ENCODE measurements at places on chromosomes 7 and 10.

DNA sequence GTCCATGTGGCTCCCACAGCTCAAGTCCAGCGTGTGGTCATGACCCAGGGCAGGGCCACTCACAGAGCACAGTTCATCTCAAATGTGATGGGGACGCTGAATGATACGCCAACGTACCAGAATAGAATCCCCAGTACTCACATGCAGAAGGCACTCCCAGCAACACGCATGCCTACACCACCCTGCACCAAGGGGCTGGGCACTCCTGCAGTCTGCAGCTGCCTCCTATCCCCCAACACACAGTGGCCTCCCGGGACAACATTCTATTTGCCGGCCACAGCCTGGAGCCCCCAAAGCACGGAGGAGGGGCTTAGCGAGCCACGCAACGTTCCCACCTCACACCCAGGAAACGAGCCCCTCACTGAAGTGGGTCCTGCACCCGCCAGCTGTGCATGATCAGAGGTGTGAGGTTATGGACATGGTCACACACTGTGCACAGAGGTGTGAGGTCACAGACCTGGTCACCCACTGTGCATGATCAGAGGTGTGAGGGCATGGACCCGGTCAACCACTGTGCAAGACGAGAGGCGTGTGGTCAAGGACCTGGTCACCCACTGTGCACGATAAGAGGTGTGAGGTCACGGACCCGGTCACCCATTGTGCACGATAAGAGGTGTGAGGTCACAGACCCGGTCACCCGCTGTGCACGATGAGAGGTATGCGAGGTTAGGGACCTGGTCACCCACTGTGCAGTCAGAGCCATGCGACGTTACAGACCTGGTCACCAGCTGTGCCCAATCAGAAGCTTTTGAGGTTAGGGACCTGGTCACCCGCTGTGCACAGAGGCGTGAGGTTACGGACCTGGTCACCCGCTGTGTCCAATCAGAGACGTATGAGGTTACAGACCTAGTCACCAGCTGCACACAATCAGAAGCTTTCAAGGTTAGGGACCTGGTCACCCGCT lies 182.8 kb downstream of the DIP2C start:
- DNase-seq, result no peak

DNA sequence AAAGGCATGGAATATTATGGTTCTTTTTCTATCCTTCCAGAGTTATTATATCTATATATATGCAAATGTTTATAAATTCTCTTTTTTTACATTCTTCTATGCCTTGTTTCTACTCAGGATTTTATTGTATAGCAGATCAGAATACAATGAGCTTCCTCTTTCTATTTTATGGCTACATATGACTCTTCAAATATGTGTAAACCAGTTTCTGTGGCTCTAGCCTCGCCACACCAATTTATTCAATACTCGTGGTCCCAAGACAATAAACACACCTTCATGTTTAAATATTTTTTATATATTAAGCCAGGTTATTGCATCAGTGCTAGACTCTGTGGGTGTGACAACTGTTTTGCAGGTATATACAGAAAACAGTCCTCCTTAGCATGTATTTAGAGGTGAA lies 237.5 kb upstream of the MKLN1 start:
- DNase-seq, result no peak

- DNase-seq, result peak; percentile 76
Measured at GRCh38 chr7:30740417-30741181, 11.3 kb upstream of the INMT start.

DNA sequence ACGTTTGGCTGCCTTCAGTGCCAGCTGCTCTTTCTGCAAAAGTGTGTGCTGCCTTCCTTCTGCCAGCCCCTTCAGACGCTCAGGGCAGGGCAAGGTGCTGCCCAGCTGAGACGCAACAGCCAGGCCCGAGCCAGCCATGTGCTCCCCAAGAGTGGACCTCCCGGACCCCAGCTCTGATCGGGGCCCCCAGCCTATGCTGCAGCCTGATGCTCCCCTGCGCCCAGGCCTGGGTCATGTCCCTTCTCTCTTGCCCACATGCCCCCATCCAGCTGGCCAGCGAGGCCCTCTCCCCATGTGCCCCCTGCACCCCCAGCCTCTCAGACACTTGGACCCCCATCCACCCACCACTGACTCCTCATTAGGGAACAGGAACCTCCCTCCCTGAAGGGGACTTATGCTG lies 17.8 kb downstream of the WDR86 start:
- DNase-seq, result no peak

DNA sequence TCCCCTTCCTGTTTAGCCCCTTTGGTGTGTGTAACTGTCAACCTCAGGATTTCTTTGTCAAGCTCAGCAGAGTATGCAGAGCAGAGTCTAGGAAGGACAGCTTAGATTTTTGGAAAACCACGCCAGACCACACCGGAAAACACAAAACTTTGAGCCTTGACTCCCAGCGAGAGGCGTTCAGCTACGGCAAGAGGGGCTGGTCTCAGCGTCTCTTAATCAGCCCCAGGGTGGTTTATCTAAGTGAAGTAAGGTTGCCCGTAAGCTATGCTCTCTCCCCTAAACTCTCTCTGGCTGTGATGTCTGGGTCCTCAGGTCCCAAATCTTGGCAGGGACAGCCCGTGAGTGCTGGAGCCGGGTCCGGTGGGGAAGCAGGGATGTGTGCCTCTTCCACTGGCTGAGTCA lies 230.9 kb downstream of the KLF6 start:
- DNase-seq, result no peak

GRCh38 chr10:35359873-35360272 lies 23.6 kb downstream of the CCNY start:
- DNase-seq, result no peak

DNA sequence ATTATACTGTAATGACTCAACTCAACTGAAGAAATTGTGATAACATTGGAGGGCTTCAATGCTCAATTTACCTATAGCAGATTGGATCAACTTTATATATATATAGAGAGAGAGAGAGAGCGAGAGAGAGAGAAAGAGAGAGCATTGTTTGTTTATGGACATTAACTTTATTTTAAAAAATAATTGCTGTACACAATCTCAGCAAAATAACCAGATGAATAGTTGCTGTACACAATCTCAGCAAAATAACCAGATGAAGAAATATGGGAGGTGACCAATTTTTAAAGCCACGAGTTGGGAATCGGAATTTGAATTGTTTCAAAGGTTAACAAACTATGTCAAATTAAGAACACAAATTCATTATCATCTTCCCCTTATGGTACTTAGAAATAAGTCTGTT lies 319.9 kb downstream of the NXPH1 start:
- DNase-seq, result no peak

GRCh38 chr7:155188821-155189581 lies 108.7 kb upstream of the INSIG1 start:
- DNase-seq, result no peak

DNA sequence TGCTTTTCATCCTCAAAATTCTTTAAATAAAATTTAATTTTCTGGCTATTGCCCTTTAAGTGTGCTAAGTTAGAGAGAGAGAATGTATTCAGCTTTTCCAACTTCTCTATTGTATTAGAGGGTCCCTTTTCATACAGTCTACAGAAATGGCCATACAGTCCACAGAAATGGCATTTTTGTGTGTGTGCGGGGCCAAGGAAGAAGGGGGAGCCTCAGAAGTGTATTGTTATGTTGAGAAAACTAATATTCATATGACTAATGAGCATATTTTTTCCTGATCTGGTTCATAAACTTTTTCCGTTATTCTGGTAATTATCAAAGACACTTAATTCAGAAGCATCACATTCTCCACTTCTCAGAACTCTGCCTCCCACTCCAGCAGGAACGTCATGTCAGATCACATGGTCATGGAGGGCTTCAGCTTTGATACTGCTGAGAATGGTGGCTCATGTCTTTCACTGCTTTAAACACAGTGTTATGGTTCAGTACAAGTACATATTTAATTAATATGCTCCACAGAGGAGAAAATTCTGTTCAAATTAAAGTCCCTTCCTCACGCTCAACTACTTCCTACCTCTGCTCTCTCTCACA lies 37.1 kb downstream of the ELMO1 start:
- DNase-seq, result no peak

DNA sequence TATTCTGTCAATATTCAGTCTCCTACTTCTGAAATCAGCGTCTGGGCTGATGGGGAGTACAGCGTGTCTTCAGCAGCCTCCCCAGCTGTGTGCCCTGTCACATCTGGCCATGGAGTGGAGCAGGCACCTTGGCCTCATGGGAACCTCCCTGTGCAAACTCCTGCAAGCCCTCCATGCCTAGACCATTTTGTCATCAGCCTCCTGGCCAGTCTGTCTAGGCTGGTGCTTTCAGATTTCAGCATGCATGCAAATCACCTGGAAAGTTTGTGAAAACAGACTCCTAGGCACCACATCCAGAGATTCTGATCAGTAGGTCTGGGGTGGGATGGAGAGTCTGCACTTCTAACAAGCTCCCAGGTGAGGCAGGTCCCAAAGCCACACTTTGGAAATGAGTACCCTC lies 26.2 kb upstream of the CCSER2 start:
- DNase-seq, result no peak

- DNase-seq, result no peak
Measured at GRCh38 chr7:71696511-71696910, 564.6 kb downstream of the GALNT17 start.

DNA sequence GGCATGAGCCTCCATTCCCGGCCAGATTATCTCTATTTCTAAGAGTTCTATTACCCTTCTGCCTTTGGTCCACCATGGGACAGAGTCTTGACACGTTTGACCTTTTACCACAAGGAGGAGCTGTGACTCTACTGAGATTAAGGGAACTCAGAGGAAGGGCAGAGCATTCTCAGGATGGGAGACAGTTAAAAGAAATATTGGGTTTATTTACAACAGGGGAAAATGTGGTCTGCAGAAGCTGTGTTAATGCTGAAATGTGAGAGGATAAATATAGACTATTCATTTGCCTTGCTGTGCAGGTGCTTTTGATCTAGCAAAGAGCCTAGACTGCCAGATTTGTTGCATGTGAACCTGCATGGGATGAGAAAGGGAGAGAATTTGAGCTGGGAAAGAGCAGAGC lies 45.8 kb upstream of the PRSS58 start:
- no peak for DNase-seq

DNA sequence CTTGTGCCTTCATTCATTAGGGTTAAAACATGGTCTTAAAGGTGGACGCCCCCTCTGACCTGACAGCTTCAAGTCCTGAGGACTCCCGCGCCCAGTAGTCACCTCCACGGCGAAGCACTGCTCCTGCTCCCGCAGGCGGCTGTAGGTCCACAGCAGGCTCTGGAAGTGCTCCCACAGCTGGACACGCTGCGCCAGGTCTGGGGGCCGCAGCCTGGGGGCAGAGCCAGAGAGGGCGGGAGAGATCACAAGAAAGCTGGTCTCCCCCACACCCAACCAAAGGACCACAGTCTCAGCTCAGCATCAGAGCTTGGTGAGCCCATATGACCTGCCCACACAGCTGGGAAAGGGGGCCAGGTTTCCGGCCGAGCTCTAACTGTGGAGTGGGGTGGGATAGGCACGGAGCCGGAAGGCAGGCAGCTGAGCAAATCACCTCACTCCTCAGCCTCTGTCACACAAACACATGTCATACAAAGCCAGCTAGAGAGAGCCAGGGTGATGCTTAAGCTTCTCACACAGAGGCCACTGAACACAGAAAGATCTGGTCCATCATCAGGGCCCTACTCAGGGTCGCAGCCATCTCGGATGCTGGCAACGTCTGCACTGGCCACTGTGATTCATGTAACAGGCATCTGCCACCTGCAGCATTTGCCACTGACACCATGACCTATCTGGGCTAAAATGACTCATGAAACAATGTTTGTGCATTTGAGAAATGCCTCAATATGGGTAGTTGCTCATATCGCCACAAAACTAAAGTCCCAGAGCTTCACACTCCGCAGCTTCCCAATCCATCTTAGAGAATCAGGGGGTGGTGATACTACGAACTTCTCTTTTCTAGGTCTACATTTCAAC lies 12.6 kb downstream of the HPS1 start:
- DNase-seq, result no peak

DNA sequence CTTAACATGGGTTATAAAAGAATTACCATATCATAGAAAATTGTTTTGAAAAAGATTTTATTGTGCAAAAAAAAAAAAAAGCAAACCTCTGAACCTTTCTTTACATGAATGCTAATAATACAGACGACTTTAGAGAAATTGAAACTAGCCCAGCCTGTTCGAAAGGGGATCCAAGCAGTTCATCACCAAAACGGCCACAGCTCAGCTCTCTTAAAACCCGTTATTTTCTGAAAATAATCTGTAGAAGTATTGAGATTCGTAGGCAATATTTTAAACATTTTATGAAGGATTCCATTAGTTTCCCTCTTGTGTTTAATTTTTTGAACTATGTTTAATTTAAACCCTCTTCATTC lies 9.9 kb upstream of the GSAP start:
- DNase-seq, result no peak

GRCh38 chr10:31838065-31838464 lies 90.6 kb downstream of the ARHGAP12 start:
- DNase-seq, result no peak

- no peak for DNase-seq
Measured at GRCh38 chr10:97243836-97244235, 48.6 kb downstream of the ARHGAP19 start.

- DNase-seq, result no peak
Measured at GRCh38 chr10:72740528-72740927, 48.6 kb downstream of the MCU start.

GRCh38 chr10:43415544-43415943 lies 6.6 kb upstream of the HNRNPF start:
- no peak for DNase-seq

- DNase-seq, result no peak
Measured at GRCh38 chr10:119525116-119525515, 17.4 kb downstream of the RGS10 start.

DNA sequence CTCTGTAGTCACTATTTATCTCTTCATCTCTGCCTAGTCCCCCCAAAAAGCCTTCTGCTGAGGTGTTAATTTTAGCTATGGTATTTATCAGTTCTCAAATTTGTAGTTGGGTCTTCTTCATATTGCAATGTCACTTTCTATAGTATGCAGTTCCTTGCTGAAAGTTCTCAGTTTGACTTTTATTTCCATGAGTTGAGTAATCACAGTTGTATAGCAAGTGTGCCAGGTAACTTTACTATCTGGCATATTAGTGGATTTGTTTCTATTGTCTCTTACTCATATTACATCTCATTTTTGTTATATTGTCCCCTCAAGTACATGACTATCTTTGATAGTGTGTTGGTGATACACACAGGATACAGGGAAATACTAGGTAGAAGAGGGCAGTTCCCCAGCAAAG lies 152.8 kb downstream of the CUBN start:
- DNase-seq, result no peak

DNA sequence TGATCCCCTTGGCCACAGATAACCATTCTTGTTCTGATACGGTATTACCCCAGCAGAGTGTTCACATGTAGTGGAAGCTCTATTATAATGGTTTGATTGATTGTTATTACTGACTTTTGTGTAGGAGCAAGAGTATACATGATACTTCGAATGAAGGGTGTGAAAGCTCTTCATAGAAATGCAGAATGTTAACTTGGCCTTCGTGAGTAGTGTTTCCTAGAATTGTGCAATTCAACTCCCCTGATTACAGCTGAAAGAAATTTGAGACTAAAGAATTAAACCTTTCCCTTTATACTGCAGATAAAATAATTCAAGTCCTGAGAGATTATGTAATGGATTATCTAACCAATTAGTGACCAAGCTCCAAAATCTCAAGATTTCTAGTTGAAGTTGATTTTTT lies 38.2 kb downstream of the MKLN1 start:
- no peak for DNase-seq

- no peak for DNase-seq
Measured at GRCh38 chr7:106515321-106515720, 145.6 kb downstream of the CCDC71L start.

GRCh38 chr10:23448802-23449570 lies 10.1 kb downstream of the OTUD1 start:
- DNase-seq, result no peak

- DNase-seq, result no peak
Measured at GRCh38 chr10:1074748-1075308, 18.6 kb downstream of the WDR37 start.

GRCh38 chr7:11665357-11665756 lies 166.6 kb downstream of the THSD7A start:
- DNase-seq, result no peak
